ENCODE measurements at places on chromosomes 5 and 9. TPM values are rescaled to one million over a fixed set of nuclear protein-coding genes. Genes with fewer than 3 reads are reported as not detected.

The PCDHGB7 gene
- 4.5 TPM for total RNA-seq

GRCh38 chr9:128918921-128919320 lies 1.9 kb upstream of the PHYHD1 start:
- no peak for DNase-seq

GRCh38 chr9:68416936-68417564 lies 60.6 kb downstream of the PGM5 start:
- DNase-seq = peak; percentile 46

DNA sequence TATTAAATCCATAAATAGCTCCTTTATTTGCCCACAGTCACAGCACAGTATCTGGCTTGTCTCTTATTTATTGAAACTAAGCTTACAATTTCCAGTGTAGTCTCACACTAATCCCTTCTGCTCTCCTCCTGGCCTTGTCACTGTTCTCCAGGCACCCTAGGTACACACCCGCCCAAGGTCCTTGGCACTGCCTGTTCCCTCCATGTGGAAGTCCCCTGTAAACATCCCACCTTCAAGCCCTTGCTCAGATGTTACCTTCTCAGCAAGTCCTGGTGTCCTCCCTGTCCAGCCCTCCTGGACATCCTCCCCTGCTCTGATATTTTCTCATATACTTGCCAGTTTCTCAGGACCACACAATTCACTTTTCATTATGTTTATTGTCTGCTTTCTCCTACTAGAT lies 44.2 kb upstream of the CFAP157 start:
- no peak for DNase-seq

DNA sequence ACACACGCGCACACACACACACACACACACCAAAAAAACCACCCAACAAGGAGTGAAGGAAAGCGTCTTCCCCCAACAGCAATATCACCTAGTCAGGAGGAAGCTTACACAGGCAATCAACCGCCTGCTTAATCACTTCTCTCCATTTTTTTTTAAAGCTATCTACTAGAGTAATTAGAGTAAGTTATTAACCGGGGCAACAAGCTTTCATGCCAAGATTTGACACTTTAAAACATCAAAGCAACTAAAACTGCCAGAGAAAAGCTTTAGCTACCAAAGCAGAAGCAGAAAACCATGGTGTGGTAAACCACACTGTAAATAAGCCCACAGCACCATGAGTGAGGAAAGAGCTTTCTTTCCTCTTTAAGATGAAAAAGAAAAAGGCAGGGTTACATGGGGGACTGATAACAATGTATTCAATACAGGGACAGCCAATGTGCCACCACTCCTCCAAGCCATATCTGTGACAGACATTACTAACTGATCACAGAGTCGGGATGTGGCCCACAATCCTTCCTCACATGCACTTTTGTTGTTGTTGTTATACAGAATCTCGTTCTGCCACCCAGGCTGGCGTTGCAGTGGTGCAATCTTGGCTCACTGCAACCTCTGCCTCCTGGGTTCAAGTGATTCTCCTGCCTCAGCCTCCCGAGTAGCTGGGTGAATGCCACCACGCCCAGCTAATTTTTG lies 282.1 kb downstream of the CRB2 start:
- DNase-seq = no peak

The OTP gene
- total RNA-seq = not detected

The CER1 gene
- not detected for total RNA-seq

DNA sequence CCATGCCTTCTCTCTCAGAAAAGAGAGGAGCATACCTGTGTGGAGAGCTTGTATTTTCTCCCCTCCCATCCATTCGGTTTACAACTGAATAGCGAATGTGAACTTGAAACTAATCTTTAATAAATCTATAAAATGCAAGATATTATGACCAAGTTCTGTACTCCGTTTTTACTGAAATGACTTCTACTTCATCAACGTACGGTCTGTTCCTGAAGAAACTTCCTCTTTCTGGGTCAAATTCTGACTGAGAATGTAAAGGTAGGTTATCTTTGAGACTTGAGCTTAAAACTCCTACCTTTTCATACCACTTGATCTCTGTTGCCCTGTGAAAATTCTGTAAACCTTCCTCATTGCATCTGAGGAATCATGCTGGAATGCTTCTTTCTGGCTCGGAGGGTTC lies 4.2 kb upstream of the CTNNAL1 start:
- no peak for DNase-seq

- DNase-seq = no peak
Measured at GRCh38 chr5:137669811-137670210, 66.1 kb downstream of the KLHL3 start.

DNA sequence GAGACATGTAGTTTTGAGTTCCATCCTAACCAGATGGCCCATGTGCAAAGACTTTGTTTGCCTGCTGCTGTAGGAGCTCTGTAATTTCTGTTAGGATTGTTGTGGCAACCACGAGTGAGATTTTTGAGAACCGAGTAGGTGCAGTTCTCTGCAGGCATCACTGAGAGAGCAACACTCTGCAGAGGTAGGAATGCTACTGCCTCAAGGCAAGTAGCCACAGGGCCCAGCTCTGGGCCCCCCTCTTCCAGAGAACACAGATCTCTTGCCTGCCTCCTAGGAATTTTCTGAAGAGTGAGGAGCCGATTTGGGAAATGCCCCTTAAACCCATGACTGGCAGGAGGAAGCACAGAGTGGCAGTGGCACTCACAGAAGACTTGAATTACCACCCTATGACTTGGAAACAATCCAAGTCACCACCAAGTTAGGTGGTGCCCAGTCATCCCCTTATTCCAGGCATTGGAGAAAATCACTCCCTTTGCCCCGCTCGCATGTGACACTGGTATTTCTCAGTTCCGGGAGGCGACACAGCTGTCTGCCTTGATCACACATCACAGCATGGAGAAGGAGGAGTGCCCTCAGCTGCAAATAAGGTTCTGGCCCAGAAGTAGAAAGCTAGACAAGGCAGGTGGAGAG lies 52.5 kb upstream of the SLC2A8 start:
- DNase-seq = no peak

GRCh38 chr5:165882099-165882498 lies 2376.7 kb downstream of the MAT2B start:
- no peak for DNase-seq

- no peak for DNase-seq
Measured at GRCh38 chr9:18821788-18822187, 211.2 kb downstream of the SAXO1 start.

DNA sequence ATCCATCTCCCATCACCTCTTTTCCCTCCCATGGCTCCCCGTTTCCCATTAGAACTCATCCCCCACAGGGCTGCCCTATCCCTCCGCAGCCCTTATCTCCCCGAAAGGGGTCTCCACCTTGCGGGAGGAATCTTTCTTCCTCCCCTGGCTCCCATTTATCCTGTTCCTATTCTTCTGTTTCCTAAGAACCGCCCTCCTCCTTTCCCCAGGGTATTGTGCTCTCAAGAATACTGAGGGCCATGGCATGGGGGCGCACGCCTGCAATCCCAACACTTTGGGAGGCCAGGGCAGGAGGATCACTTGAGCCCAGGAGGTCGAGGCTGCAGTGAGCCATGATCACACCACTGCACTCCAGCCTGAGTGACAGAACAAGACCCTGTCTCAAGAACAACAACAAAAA lies 665 bp downstream of the CD72 start:
- no peak for DNase-seq

The RLN1 gene
- 2.3 TPM for total RNA-seq

The IFNA5 gene
- not detected for total RNA-seq

DNA sequence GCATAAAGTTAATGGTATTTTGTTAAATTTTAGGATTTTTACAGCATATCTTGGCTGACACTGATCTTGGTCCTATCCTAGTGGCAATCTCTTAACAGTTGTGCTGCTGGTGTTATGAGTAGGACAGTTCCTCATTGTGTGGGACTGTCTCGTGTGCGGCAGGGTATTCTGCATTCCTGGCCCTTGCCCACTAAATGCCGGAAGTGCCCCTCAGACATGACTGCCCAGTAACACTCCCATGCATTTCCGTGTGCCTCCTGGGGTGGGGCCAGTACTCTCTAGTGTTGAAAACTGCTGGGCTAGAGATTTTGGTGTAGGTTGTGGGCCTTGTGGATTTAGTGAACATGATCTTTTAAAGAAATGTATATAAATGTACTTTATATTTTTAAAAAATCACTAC lies 227.1 kb upstream of the DMRT1 start:
- no peak for DNase-seq

GRCh38 chr9:76371901-76372300 lies 22.3 kb downstream of the RFK start:
- DNase-seq = no peak

DNA sequence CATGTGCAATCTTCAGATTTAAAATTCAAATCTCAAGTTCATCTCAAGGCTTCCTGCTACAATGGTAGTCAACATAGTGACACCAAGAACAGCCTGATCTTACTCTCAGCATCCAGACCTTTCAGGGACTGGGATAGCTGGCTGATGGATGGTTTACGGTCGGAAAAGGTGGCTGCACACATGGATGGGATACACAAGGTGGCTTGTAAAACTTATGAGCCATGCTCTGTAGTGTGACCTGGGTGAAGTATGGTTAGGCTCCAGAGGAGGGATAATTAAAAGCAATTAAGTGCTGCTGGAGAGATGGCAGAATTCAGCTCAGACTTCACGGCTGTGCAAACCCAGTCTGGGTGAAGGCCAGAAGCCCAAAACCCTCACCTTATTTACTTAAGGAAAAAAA lies 379.5 kb downstream of the NFIB start:
- no peak for DNase-seq

DNA sequence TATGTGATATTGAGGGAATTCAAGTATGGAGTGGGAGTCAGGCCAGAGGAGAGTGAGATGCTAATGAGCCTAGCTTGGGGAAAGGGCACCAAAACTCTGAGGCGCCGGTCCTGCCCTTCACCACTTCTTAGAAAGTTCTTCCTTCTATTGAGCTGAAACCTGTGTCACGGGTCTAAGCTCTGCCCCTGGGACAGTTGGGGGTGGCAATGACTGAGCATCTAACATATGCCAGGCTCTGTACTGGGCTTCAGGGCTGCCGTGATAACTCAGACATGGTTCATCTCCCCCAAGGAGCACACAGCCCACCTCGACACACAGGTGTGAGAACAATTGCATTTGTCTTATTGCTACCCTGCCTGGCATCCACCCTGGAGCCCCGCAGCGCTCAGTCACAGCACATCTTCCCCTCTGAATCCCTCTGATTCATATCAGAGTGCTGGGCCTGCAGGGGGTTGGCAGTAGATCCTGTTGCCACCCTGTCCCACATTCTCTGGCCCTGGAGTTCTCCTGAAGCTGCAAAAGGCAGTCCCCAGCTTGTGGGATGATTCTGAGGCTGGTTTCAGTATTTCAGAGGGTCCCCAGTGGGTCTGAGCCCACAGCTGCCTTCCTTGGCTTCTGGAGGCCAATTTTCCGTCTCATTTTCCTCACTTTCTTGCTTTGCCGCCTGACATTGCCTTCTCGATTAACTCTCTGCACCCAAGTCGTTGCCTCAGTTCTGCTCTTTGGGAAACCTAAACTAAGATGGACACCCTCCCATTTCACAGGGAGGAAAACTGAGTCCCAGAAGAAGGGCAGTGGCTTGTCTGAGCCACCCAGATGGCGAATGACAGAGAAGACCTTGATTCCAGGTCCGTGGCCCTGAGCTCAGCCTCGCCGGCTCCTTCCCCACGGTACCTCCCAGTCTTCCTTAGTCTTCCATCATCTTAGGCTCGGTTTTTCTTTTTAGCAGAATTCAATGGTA lies 42.5 kb downstream of the ALG2 start:
- no peak for DNase-seq

The PGM5 gene
- not detected for total RNA-seq

DNA sequence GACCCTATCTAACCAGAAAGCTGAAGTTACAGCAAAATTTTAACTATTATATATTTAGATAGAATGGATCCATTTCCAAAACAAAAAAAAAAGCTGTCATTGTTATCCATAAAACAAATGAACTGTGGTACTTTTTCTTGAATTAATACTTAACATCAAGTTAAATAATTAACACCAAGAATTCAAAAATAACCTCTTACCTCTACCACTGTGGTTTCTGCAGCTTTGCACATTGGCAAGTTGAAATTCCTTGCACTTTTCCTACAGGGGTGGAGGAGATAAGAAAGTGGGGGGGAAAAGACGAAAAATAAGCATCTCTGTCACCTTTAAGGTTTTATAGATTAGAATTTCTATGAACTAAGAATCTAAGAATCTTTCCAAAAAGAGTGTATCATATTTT lies 30.0 kb downstream of the OXCT1 start:
- no peak for DNase-seq

DNA sequence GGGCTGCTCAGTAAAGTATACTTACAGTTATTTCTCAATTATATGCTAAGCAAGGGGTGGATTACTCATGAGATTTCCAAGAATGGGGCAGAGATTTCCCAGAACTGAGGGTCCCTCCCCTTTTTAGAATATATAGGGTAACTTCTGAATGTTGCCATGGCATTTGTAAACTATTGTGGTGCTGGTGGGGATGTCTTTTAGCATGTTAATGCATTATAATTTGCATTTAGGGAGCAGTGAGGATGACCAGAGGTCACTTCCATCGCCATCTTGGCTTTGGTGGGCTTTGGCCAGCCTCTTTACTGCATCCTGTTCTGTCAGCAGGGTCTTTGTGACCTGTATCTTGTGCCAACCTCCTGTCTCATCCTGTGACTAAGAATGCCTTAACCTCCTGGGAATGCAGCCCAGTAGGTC lies 35.5 kb downstream of the TTC1 start:
- DNase-seq = no peak

The SLCO4C1 gene
- not detected for total RNA-seq

The THG1L gene
- 18.5 TPM for total RNA-seq

DNA sequence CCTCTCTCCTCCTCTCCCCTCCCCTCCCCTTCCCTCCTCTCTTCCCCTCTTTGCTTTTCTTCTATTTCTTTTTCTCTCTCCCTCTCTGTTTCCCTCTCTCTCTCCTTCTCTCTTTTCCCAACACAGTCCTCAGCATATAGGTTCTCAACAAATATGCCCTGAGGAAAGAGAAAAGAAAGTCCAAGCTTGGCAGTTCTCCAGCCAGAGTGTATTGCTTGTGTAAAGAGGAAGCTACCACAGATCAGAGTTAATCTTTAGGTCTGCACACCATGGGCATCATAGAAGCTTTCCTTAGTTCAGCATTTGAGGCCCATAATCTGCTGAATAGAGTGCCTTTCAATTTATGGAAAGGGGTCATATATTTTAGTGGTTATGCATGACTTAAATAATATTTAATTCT lies 382.8 kb upstream of the WWC1 start:
- no peak for DNase-seq

The LECT2 gene
- not detected for total RNA-seq

DNA sequence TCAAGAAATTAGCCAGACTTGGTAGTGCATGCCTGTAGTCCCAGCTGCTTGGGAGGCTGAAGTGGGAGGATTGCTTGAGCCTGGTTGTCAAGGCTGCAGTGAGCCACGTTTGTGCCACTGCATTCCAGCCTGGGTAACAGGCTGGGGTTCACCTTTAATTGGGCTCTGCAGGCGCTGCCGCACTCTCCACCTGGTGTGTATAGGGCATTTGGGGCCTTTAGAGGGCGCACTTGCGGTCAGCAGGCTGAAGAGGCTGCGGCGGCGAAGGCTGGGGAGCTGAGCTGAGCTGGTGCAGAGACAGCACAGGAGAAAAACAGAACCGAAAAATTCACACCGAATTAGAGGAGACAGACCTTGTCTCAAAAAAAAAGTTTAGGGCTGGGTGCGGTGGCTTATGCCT lies 31.2 kb downstream of the CDK7 start:
- peak; percentile 15 for DNase-seq
